SW 1271 (cell line): ENCODE measurements at places on chromosomes 16 and 17.
A peak's percentile ranks its signal among the peaks of the same experiment; 100 is the strongest.

DNA sequence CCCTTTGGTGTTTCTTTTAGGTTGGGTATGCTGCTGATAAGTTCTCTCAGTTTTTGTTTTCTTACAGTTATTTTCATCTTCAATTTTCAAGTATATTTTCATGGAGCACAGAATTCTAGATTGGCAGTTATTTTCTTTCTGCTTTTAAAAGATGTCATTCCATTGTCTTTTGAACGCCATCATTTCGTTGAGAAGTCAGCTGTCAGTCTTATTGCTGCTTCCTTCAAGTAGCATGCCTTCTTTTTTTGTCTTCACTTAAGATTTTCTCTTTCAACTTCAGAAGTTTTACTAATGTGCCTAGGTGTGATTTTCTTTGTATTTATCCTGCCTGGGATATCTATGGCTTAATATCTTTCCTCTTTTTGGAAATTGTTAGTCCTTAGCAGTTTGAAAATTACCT lies 262.2 kb upstream of the PMFBP1 start:
- DNase-seq: no peak

DNA sequence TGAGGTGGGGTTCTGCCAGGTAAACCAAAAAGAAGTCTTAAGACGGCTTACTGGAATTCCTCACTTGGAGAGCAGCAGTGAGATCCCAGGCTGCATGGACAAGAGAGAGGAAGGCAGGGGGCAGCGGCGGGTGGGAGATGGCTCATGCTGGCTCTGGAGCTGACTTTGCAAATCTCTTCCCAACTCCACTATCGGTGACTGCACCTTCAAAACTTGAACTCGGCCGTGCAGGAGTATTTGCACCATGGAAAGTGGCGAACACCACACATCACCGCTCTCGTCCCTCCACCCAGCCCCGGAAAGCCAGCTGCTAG lies 16.7 kb downstream of the CA5A start:
- DNase-seq: no peak

GRCh38 chr16:89983536-89983935 lies 35.0 kb downstream of the DEF8 start:
- DNase-seq: no peak

- DNase-seq: no peak
These were observed 5.1 kb downstream of the PIP4K2B start for GRCh38 chr17:38794221-38794620.

DNA sequence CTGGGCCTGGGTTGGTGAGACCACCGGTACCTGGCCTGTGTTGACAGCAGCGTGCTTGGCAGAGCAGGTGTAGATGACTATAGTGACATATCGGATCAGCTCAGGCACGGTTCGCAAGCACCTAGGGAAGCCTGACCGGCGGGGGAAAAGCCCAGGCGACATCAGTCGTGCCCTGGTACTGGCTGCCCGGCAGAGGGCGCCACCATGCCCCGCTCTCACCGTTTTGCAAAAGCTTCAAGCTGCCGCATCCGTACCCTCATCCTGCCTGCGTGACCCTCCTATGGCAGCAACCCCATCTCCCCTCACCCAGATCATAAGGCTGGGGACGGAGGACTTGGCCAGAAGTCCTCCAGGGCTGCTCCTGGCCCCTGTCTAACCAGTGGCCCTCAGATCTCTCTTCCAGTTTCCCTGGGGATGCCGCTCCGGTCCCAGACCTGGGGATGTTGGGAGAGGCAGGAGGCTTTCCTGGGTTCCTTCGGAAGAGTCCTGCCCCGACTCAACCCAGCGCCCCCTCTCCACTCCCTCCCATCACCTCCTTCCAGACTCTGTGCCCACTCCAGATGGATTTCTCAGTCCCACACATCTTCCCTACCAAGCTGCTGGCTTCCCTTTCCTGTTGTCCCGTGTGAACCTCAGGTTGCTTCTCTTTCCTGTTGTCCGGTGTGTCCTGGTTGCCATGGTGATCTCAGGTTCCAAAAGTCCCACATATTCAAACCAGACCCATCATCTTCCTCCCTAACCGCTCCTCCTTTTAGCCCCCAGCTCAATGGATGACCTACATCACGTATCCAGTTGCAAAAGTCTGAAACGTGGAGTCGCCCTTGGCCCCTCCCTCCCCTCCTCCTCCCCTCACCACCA lies 13.7 kb downstream of the ALOX12B start:
- peak; percentile 55 for DNase-seq

- DNase-seq: no peak
These were observed 61.6 kb downstream of the SHISA6 start for GRCh38 chr17:11302401-11303186.

GRCh38 chr17:59437791-59438281 lies 106.4 kb downstream of the YPEL2 start:
- no peak for DNase-seq

- no peak for DNase-seq
These were observed 3.7 kb upstream of the PER1 start for GRCh38 chr17:8155996-8156245.

DNA sequence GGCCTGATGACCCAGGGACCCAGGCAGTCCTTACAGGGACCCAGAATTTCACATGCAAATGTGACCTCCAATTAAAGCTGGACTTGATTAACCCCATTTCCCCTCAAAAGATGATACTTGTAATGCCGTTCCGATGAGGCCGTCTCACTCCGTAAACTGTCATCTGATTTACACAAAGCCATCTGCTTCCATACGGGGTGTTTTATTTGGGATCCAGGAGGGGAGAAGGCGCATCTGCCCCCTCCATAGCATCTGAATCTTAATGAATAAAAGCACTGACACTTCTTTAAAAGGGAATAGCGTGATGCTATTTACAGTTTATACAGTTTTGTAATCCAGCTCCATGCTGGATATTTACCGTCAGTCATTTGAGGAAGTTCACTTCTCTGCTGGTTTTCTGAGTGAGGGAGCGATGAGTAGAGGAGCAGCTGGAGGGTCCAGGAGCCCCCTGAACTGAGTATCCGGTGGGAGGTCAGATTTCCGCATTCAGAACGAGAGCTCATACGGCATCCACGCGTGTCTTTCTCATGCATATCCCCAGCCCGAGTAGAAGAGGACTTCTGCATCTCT lies 452.7 kb downstream of the WWOX start:
- DNase-seq: no peak

DNA sequence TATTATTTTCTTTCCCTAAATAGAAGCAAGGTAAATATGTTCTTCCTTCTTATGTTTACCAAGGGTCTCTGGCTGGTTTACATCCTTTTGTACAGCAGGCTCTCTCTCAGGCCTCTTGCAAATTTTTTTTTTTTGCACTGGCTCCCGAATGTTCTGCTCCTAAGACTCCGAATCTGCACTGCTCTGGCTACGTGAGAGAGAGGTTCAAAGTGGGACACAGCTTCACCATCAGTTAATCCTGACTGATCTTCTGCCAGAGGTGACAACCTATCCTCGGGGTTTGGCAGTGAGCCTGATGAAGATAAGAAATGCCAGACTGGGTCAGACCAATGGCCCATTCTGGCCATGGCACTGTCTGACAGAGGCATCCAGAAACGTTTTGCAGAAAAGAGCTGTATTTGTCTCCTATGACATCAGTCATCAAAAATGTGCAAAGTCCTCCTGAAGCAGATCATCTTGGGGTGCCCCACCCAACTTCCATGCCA lies 136.9 kb downstream of the GRIN2A start:
- no peak for DNase-seq

DNA sequence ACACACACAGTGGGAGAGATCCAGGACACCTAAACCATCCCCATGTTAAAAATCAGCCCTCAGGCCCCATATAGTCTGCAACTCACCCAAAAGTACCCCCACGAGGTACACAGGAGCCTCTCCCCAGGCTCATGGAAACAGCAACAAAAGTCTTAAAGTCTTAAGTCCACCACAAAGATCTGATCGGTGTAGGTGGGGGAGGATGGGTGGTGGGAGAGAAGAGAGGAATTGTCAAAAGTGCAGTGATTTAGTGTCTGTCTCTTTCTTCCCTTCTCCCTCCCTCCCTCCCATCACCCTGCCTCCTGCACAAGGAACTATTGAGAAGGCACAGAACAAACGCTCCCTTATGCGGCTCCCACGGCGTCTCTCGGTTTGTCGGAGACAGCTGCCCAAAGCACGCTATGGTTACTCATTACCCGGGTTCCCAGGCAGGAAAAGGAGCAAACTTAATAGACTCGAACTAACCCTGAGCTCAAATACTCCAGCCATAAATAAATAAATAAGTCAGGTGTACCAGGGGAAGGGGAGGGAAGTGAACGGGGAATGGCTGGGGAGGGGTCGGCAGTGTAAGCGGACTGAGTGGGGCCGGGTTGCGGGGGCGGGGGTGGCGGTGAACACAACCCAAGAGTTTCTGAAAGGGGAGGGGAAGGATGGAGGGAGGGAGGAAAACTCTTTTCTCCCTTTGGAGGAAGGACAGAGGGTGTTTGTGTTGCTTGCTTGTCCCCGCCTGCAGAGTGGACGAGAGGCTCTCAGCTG lies 477.4 kb downstream of the SLC39A11 start:
- no peak for DNase-seq

GRCh38 chr16:83792391-83792790 lies 15.4 kb upstream of the HSBP1 start:
- no peak for DNase-seq

DNA sequence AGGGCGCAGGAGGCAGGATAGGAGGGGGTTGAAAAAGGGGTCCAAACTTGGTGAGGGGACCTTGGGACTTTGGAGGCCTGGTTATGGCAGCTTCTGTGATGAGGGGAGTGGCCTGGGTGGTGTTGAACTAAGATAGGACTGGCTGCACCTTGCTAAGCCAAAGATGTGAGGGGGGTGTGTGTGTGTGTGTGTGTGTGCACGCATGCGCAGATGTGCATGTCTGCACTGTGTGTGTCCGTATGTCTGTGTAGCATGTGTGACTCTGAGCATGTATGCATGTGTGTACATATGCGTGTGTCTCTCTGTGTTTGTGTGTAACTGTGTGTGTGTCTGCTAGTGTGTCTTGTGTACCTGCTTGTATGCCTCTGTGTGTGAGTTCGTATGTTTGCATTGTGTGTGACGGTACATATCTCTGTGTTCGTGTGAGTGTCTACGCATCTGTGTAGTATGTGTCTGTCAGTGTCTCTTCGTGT lies 4.1 kb downstream of the SLC16A5 start:
- no peak for DNase-seq

DNA sequence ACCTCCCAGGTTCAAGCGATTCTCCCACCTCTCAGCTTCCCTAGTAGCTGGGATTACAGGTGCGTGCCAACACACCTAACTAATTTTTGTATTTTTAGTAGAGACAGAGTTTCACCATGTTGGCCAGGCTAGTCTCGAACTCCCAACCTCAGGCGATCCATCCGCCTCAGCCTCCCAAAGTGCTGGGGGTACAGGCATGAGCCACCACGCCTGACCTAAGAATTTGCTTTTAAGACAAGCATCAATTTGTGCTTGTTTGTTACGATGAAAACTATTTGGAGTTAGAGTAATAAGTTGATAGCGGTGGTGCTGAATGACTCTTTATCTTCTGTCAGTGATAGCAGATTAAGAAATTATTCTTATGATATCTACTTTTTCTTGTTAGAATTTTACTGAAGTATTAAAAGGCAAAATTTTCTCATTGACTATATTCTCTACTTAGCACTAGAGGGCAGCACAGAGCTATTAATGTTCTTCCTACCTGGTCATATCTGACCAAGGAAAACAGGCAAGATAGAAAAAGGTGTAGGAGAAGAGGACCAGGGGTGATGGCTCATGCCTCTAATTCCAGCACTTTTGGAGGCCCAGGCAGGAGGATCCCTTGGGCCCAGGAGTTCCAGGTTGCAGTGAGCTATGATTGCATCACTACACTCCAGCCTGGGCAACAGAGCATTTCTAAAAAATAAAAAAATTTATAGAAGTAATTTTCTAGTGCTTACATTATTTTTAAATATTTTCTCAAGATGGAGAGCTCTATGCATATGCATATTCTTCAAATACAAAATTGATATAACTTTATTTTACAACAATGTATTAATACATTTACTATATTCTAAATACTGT lies 24.5 kb downstream of the STXBP4 start:
- no peak for DNase-seq

- DNase-seq: no peak
These were observed 7.1 kb upstream of the GJC1 start for GRCh38 chr17:44837196-44837595.

- DNase-seq: no peak
These were observed 662.5 kb upstream of the SOX9 start for GRCh38 chr17:71458322-71458721.

GRCh38 chr16:89044418-89045180 lies 49.1 kb upstream of the ACSF3 start:
- no peak for DNase-seq

GRCh38 chr17:41334385-41335305 lies 16.0 kb downstream of the KRT33A start:
- DNase-seq: no peak

DNA sequence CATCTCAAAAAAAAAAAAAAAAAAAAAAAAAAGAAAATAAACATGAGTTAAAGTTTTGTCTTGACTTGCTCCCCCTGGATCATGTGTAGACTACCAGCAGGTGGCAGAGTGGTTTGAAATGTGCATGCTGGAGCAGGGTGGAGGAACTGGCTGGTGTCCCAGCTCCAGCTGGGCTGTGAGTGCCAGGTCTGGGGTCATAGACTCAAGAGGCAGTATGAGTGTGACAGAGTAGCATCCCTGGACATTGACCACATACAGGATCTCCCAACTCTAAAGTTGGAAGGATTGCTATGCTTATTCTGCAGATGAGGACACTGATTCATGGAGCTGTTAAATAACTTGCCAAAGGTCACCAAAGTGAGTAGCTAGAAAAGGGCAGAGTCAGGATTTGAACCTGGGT lies 198.0 kb upstream of the MPHOSPH6 start:
- no peak for DNase-seq

GRCh38 chr17:29050176-29050575 lies 7.2 kb downstream of the PIPOX start:
- DNase-seq: no peak

GRCh38 chr17:50198026-50198669 lies 3.3 kb downstream of the COL1A1 start:
- peak; percentile 39 for DNase-seq

DNA sequence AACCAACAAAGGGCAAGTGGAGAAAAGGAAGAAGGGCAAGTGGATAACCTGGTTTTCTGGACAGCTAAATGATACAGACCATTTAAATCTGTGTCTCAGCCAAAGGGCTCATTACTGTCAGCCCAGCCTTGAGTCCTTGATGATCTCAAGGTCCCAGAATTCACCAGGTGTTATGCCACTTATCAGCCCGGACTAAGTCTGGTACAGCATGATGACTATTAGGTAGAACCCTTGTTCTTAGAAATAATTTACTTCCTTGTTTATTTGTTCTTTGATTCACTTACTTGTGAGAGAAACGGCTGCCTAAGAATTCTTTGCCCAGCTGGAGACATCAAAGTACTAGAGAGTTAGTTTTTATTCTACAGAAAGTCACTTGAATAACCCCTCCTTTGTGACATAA lies 3.5 kb downstream of the PDILT start:
- no peak for DNase-seq

- no peak for DNase-seq
These were observed 102.4 kb downstream of the CCT6B start for GRCh38 chr17:34858591-34859565.

GRCh38 chr16:16833165-16833564 lies 454.2 kb downstream of the NPIPA7 start:
- DNase-seq: no peak

- DNase-seq: no peak
These were observed 930 bp downstream of the SPNS2 start for GRCh38 chr17:4499431-4500190.

- DNase-seq: no peak
These were observed 99.5 kb upstream of the DNAH17 start for GRCh38 chr17:78676412-78677302.

- DNase-seq: no peak
These were observed 4.9 kb upstream of the TBX4 start for GRCh38 chr17:61447358-61447757.
